Calu3 (cell line): ENCODE measurements at places on chromosomes 7 and 10. TPM values are rescaled to one million over a fixed set of nuclear protein-coding genes. Genes with fewer than 3 reads are reported as not detected.

The NSUN5 gene
- 17.5 and 21.5 TPM in 2 replicates for total RNA-seq

The AKR1C3 gene
- total RNA-seq, result 177 and 181 TPM in 2 replicates

The GRID2IP gene
- 1.2 and 1.4 TPM in 2 replicates for total RNA-seq

- no peak overlapping the region for H3K4me3 ChIP-seq
- H3K27ac ChIP-seq, result no peak overlapping the region
- peaks cover 28% of the 10 kb centered on the region for H3K36me3 ChIP-seq
- H3K27me3 ChIP-seq, result no peaks in the 10 kb centered on the region
- H3K4me1 ChIP-seq, result peaks cover 49% of the 10 kb centered on the region
These were observed 25.2 kb downstream of the ARL5B start for GRCh38 chr10:18684416-18684815.

- H3K36me3 ChIP-seq, result peaks cover 63% of the 10 kb centered on the region
- DNase-seq, result no peak
- H3K27me3 ChIP-seq, result no peaks in the 10 kb centered on the region
- H3K27ac ChIP-seq, result peak overlapping the region; percentile 95
- H3K4me3 ChIP-seq, result peak overlapping the region; percentile 93
These were observed 580 bp downstream of the MRPS16 start for GRCh38 chr10:73251683-73252444.

- no peak overlapping the region for H3K27ac ChIP-seq
- no peak overlapping the region for H3K4me3 ChIP-seq
- H3K27me3 ChIP-seq, result no peaks in the 10 kb centered on the region
- DNase-seq, result no peak
- H3K36me3 ChIP-seq, result peaks cover 27% of the 10 kb centered on the region
- H3K4me1 ChIP-seq, result no peaks in the 10 kb centered on the region
These were observed 13.8 kb downstream of the ZSCAN21 start for GRCh38 chr7:100063376-100063775.

DNA sequence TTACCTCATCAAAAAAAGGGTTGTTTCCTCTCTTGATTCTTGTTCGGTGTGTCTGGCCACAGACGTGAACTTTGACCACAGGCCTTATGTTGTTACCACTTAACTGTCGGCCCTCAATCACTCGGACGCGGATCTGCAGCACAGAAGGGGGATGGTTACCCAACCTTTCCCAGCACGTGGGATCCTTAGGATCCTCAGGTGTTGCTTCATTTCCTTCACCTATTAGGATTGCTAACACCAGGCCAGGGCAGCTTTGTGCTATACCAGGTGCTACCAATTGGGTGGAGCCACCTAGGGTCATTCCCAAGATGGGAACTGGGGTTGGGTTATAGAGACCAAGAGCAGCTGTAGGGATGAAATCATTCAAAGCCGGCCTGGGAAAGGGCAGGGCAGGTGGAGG is 73.4 kb downstream of the MYOF start:
- H3K4me3 ChIP-seq, result no peak overlapping the region
- peaks cover 11% of the 10 kb centered on the region for H3K4me1 ChIP-seq
- no peak overlapping the region for H3K27ac ChIP-seq

- H3K27ac ChIP-seq, result peak overlapping the region; percentile 82
- no peaks in the 10 kb centered on the region for H3K27me3 ChIP-seq
- H3K4me3 ChIP-seq, result peak overlapping the region; percentile 100
- peaks cover 7% of the 10 kb centered on the region for H3K4me1 ChIP-seq
These were observed 687 bp downstream of the HELLS start for GRCh38 chr10:94546049-94546900.

GRCh38 chr10:32489901-32490300 is 44.0 kb downstream of the CCDC7 start:
- H3K36me3 ChIP-seq, result no peaks in the 10 kb centered on the region
- DNase-seq, result no peak
- H3K4me1 ChIP-seq, result no peaks in the 10 kb centered on the region
- no peak overlapping the region for H3K4me3 ChIP-seq
- H3K27ac ChIP-seq, result no peak overlapping the region

DNA sequence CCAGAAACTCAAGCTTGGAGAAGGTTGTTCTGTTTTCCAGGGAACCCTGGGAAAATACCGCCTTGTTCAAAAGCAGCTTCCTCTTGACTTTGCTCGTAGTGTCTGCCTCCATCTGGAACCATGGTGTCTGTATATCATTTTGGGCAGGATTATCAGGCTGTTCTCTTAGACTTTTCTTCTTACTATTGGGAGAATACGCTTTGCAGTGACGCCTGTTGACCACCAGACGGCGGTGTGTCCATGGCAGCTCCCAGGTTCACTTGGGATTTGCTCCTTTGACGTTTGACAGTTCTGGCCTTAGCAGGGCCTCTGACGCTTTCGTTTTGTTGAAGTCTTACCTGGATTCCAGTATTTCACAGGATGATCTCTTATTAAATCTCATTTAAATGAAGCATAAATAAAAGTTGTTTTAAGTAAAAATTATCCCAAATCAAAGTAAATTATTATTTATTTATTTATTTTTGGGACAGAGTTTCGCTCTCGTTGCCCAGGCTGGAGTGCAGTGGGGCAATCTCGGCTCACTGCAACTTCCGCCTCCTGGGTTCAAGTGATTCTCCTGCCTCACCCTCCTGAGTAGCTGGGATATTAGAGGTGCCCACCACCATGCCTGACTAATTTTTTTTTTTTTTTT is 41.8 kb upstream of the GJD4 start:
- H3K27ac ChIP-seq, result no peak overlapping the region
- peak; percentile 69 for DNase-seq
- no peaks in the 10 kb centered on the region for H3K36me3 ChIP-seq
- no peak overlapping the region for H3K4me3 ChIP-seq

DNA sequence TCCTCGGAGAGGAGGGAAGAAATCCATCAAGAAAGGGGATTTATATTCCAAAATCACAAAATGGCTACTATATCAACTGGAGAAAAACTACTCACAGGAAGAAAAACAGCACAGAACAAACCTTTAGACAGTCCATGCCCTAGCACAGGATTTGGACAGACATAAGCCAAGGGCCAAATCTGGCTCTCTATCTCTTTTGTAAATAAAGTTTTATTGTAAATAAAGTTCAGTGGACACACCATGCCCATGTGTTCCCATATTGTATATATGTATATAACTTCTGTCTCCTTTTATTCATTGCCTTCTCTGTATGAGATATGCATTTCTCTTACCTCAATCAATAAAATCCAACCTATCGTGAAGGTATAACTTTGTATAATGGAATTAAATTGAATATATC is 742.8 kb upstream of the LRRTM3 start:
- H3K27me3 ChIP-seq, result no peaks in the 10 kb centered on the region
- no peak overlapping the region for H3K27ac ChIP-seq
- DNase-seq, result no peak
- no peaks in the 10 kb centered on the region for H3K36me3 ChIP-seq

- H3K36me3 ChIP-seq, result no peaks in the 10 kb centered on the region
- H3K4me3 ChIP-seq, result no peak overlapping the region
- no peak for DNase-seq
- H3K4me1 ChIP-seq, result no peaks in the 10 kb centered on the region
These were observed 233.0 kb downstream of the EMX2 start for GRCh38 chr10:117775526-117775925.

- no peak overlapping the region for H3K27ac ChIP-seq
- no peak overlapping the region for H3K4me3 ChIP-seq
- DNase-seq, result no peak
- no peaks in the 10 kb centered on the region for H3K36me3 ChIP-seq
These were observed 36.3 kb downstream of the SLC25A13 start for GRCh38 chr7:96285579-96285978.

GRCh38 chr10:101708870-101709269 is 13.9 kb upstream of the FBXW4 start:
- no peak overlapping the region for H3K27ac ChIP-seq
- no peaks in the 10 kb centered on the region for H3K36me3 ChIP-seq
- H3K4me1 ChIP-seq, result peaks cover 8% of the 10 kb centered on the region
- DNase-seq, result no peak
- H3K27me3 ChIP-seq, result no peaks in the 10 kb centered on the region
- no peak overlapping the region for H3K4me3 ChIP-seq

GRCh38 chr10:120979435-120980278 is 128.5 kb downstream of the WDR11 start:
- peak; percentile 66 for DNase-seq
- H3K36me3 ChIP-seq, result peaks cover 8% of the 10 kb centered on the region
- peaks cover 36% of the 10 kb centered on the region for H3K4me1 ChIP-seq
- peak overlapping the region; percentile 75 for H3K4me3 ChIP-seq

GRCh38 chr7:75534727-75535307 is 42.7 kb downstream of the SPDYE5 start:
- no peaks in the 10 kb centered on the region for H3K4me1 ChIP-seq
- H3K4me3 ChIP-seq, result no peak overlapping the region
- no peak overlapping the region for H3K27ac ChIP-seq
- DNase-seq, result no peak
- no peaks in the 10 kb centered on the region for H3K27me3 ChIP-seq
- no peaks in the 10 kb centered on the region for H3K36me3 ChIP-seq

- H3K4me1 ChIP-seq, result peaks cover 7% of the 10 kb centered on the region
- H3K36me3 ChIP-seq, result peaks cover 23% of the 10 kb centered on the region
- H3K4me3 ChIP-seq, result peak overlapping the region; percentile 84
- peak; percentile 76 for DNase-seq
- H3K27me3 ChIP-seq, result peaks cover 87% of the 10 kb centered on the region
These were observed 781 bp upstream of the GRM8 start for GRCh38 chr7:127253281-127254162.

DNA sequence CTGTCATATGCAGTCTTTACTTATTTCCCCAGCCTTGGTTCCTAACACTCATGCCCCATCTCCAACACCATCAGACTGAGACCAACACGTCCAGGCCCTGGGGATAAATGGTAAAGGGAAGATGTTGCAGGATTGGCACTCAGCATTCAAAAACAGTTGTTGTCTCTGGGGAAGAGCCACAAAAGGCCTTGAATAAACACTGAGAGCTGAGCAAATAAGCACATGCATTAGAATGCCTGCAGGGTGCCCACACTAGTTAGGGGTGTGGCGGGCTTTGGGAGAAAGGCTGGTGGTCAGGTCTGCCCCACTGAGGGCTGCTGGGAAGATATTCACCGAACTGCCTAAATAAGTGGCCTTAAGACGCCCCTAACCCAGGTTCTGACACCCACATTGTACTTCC is 391.0 kb downstream of the GFRA1 start:
- no peak for DNase-seq
- H3K27me3 ChIP-seq, result peaks cover 60% of the 10 kb centered on the region
- H3K27ac ChIP-seq, result no peak overlapping the region
- H3K4me3 ChIP-seq, result no peak overlapping the region

- H3K4me1 ChIP-seq, result no peaks in the 10 kb centered on the region
- H3K27ac ChIP-seq, result no peak overlapping the region
- DNase-seq, result no peak
These were observed 30.6 kb downstream of the TMEM243 start for GRCh38 chr7:87188930-87189329.

DNA sequence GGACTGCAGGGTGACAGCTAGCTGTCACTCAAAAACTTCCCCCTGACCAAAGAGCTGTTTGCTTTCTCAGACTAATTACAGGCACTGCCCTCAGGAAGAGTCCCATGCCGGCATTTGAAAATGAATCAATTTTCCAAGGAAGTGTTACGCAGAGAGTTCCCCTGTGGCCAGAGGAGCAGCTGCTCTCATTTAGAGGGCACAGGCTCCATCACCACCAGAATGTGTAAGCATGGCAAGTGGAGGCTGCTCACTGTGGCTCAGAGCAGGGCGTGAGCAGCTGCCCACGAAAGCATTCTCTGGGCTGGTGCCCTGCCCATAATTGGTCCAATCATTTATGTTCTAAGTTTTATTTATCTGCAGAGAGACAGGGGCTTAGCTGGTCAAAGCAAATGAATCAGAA is 202.2 kb downstream of the RAMP3 start:
- DNase-seq, result no peak

- H3K27ac ChIP-seq, result no peak overlapping the region
- no peaks in the 10 kb centered on the region for H3K4me1 ChIP-seq
- no peaks in the 10 kb centered on the region for H3K36me3 ChIP-seq
- peaks cover 12% of the 10 kb centered on the region for H3K27me3 ChIP-seq
These were observed 78.7 kb upstream of the MSRB2 start for GRCh38 chr10:23016636-23017035.

DNA sequence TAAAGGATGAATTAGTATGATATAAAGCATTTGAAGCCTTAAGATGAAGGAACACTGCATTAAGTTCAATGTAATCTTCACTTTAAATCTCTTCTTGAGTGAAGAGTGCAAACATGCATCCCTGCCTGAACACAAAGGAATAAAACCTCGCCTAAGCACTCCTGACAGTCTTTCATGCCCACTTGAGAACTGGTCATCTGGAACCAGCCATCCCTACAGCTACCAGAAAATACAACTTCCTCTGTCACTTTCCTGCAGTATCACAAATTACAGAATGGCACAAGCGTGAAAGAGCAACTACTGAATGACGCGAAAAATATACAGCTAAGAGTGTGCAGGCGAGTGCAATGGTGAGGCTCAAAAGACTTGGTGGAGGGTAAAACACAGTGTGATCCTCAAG is 1079.9 kb downstream of the CNTNAP2 start:
- no peaks in the 10 kb centered on the region for H3K27me3 ChIP-seq
- no peak overlapping the region for H3K4me3 ChIP-seq
- H3K36me3 ChIP-seq, result no peaks in the 10 kb centered on the region
- no peak for DNase-seq
- no peak overlapping the region for H3K27ac ChIP-seq

DNA sequence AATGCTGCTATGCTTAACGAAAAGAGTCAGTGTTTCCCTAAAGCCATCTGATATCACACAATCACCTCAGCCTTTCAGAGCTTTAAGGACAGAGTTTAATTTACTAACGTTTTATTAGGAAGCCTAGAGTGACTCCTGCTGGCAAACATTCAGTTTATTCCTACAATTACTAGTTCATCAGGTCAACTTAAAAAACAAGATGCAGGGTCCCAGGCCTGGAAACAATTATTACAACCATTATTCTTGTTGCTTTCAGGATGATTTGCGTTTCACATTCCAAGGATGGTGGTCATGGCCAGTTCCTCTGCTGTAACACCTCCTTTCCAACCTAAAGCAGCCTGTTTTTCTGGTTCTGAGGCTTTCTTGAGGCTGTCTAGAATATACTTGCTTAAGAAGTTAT is 1.5 kb upstream of the FAM53B start:
- H3K4me1 ChIP-seq, result peaks cover 11% of the 10 kb centered on the region
- peaks cover 15% of the 10 kb centered on the region for H3K36me3 ChIP-seq
- no peaks in the 10 kb centered on the region for H3K27me3 ChIP-seq
- H3K27ac ChIP-seq, result no peak overlapping the region
- no peak overlapping the region for H3K4me3 ChIP-seq

DNA sequence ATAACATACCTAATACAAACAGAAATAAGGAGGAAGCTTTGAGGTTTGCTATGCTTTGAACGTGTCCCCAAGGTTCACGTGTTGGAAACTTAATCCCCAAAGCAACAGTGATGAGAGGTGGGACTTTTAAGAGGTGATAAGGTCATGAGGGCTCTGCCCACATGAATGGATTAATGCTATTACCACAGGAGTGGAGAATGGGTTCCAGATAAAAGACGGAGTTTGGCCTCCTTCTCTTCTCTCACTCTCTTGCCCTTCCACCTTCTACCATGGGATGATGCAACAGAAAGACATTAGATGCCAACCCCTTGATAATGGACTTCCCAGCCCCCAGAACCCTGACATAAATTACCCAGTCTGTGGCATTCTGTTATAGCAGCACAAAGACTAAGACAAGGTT is 9.6 kb downstream of the ITGB1 start:
- peaks cover 62% of the 10 kb centered on the region for H3K4me1 ChIP-seq
- peaks cover 96% of the 10 kb centered on the region for H3K36me3 ChIP-seq
- peak overlapping the region; percentile 98 for H3K4me3 ChIP-seq
- H3K27ac ChIP-seq, result peak overlapping the region; percentile 97
- no peaks in the 10 kb centered on the region for H3K27me3 ChIP-seq

GRCh38 chr7:112503361-112503972 is 22.7 kb downstream of the LSMEM1 start:
- H3K27ac ChIP-seq, result no peak overlapping the region
- H3K36me3 ChIP-seq, result no peaks in the 10 kb centered on the region
- H3K27me3 ChIP-seq, result no peaks in the 10 kb centered on the region
- DNase-seq, result no peak
- no peak overlapping the region for H3K4me3 ChIP-seq
